ENCODE measurements at places on chromosomes 1 and 21. TPM values are rescaled to one million over a fixed set of nuclear protein-coding genes. Genes with fewer than 3 reads are reported as not detected.

A3GALT2 gene
- not detected for total RNA-seq

SPRR2B gene
- not detected for total RNA-seq

LIX1L gene
- total RNA-seq = 30.0 TPM

FCRL4 gene
- not detected for total RNA-seq

ATG4C gene
- 3.2 TPM for total RNA-seq

HAX1 gene
- total RNA-seq = 124 TPM

PIGM gene
- 3.3 TPM for total RNA-seq

PGBD5 gene
- total RNA-seq = 1.3 TPM

MIXL1 gene
- 0.16 TPM for total RNA-seq

CYB5RL gene
- 6.2 TPM for total RNA-seq

GREM2 gene
- 0.13 TPM for total RNA-seq

RAP1GAP gene
- total RNA-seq = 36.0 TPM

SLC45A1 gene
- 0.98 TPM for total RNA-seq

ZBTB40 gene
- total RNA-seq = 8.7 TPM

PRAMEF26 gene
- not detected for total RNA-seq

LHX8 gene
- total RNA-seq = not detected

BARHL2 gene
- not detected for total RNA-seq

CPT2 gene
- 15.8 TPM for total RNA-seq

DYNLT4 gene
- total RNA-seq = not detected

SPATA1 gene
- 2.1 TPM for total RNA-seq

S100A5 gene
- total RNA-seq = 0.16 TPM

NTMT2 gene
- not detected for total RNA-seq

DEPDC1 gene
- total RNA-seq = 43.0 TPM

RNF186 gene
- not detected for total RNA-seq

TFF2 gene
- not detected for total RNA-seq

SPRR1A gene
- total RNA-seq = not detected

S1PR1 gene
- total RNA-seq = 18.3 TPM

TAL1 gene
- 1.5 TPM for total RNA-seq

All from mesangial cell (primary cell).